ENCODE measurements at places on chromosomes 7 and 10.

- H3K4me1 ChIP-seq = no peaks in the 10 kb centered on the region
- no peaks in the 10 kb centered on the region for H3K27me3 ChIP-seq
- DNase-seq = no peak
- H3K4me3 ChIP-seq = no peak overlapping the region
- no peaks in the 10 kb centered on the region for H3K36me3 ChIP-seq
Observed at GRCh38 chr7:69213878-69214277, 384.4 kb upstream of the AUTS2 start.

DNA sequence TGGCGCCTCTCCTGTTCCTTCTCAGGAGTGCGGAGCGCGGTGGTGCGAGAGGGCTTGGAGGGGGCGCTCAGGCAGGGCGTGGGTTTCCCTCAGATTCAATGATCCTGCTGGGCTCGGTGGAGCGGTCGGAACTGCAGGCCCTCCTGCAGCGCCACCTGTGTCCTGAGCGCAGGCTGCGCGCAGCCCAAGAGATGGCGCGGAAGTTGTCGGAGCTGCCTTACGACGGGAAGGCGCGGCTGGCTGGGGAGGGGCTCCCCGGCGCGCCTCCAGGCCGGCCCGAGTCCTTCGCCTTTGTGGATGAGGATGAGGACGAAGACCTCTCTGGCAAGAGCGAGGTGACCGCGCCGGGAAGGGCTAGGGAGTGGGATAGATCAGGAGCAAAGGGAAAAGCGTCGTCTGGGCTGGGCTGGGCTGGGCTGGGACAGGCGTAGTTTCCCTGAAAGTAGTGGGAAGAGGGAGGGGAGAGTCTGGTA lies 17.0 kb downstream of the FAM131B start:
- H3K27ac ChIP-seq = no peak overlapping the region
- peak overlapping the region; percentile 21 for H3K4me3 ChIP-seq
- H3K27me3 ChIP-seq = no peaks in the 10 kb centered on the region

DNA sequence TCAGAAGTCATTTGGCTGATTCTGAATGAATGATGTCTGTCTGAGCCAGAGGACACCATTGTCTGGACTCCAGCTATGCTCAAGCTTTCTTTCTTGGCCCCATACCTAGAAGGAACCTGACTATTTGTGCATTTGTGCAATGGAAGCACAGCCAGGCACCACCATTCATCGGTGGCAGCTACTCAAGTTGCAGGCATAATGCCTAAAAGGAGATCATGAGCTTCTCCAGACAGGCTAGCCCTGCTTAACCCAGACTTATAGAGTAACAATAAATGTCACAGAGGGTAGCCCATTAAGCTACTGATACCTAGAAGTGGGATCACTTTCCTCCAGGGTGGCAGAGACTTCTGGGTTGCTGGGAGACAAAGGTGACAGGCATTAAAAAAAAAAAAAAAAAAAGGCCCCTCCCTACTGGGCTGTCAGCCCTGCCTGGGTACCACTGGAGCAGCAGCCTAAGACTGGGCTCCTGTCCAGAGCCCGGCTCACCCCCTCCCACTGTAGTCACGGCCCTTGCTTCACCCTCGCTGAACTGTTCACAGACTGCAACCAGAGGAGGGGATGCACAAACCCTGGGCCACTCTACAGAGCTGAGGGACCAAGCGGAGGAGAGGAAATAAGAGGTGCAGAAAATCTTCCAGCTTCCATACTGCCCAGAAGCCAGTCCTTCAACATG lies 75.4 kb upstream of the ATP6V0A4 start:
- H3K27me3 ChIP-seq = no peaks in the 10 kb centered on the region
- no peaks in the 10 kb centered on the region for H3K4me1 ChIP-seq
- DNase-seq = no peak
- no peak overlapping the region for H3K4me3 ChIP-seq

GRCh38 chr7:30852308-30852684 lies 59.4 kb upstream of the AQP1 start:
- DNase-seq = no peak
- no peak overlapping the region for H3K27ac ChIP-seq
- H3K4me1 ChIP-seq = no peaks in the 10 kb centered on the region
- no peaks in the 10 kb centered on the region for H3K36me3 ChIP-seq
- H3K4me3 ChIP-seq = no peak overlapping the region

GRCh38 chr10:43926371-43926770 lies 277.7 kb upstream of the ZNF32 start:
- no peak for DNase-seq
- no peaks in the 10 kb centered on the region for H3K27me3 ChIP-seq
- no peak overlapping the region for H3K27ac ChIP-seq
- H3K4me1 ChIP-seq = no peaks in the 10 kb centered on the region
- no peak overlapping the region for H3K4me3 ChIP-seq

DNA sequence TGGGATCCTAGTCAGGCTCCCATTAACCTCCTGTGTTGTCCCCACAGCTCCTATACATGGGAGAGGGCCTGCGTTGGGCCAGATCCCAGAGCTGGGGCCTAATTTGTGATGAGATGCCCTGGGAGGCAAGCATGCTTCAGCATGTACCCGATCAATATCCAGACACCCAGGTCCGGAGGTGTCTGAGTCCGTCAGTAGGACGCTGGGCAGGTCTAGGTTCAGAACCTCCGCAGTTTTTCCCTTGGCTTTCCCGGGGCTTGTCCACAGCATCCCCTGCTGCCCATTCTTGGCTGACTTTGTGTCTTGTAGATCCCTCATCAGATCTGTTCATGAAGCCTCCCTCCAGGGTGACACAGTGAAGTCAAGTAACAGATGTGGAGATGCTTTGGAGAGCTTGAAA lies 32.7 kb upstream of the RBAK start:
- no peaks in the 10 kb centered on the region for H3K36me3 ChIP-seq
- no peak for DNase-seq
- no peaks in the 10 kb centered on the region for H3K27me3 ChIP-seq
- H3K4me1 ChIP-seq = no peaks in the 10 kb centered on the region

DNA sequence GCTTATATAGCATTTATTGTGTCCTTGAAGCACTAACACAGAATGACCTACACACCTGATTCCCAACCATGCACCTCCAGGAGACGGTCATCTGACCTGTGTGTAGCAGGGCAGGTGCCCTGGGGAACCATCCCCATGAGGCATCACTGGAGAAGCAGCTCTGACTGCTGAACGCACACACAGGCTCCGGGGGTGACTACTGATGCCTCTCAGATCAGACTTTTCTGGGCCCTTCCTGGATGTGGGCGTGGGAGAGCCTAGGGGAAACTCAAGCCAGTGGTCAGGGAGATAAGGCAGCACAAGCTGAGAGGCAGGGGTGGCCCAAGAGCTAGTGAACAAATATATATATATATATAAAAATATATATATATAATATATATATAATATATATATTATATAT lies 37.6 kb downstream of the CPXM2 start:
- no peaks in the 10 kb centered on the region for H3K36me3 ChIP-seq
- no peaks in the 10 kb centered on the region for H3K4me1 ChIP-seq
- no peak overlapping the region for H3K27ac ChIP-seq
- no peaks in the 10 kb centered on the region for H3K27me3 ChIP-seq

DNA sequence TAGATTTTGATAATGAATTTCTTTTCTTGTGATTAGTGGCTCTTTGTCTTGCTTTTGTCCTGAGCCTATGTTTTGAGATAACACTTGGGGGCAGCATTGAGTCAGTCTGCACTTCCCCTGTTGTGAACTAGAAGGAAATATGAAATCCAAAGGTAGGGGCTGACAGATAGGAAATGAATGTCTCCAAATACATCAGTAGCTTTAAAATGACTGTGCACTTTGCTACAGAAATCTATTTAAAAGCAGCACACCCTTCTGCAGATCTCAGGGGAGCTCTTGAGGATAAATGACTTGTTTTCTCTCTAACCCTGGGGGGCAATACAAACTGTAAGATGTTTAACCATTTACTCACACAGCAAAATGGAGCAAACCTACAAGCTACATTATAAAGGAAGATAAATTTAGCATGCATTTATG lies 176.0 kb upstream of the MYO3A start:
- DNase-seq = no peak
- H3K36me3 ChIP-seq = no peaks in the 10 kb centered on the region
- H3K4me3 ChIP-seq = no peak overlapping the region
- no peak overlapping the region for H3K27ac ChIP-seq
- no peaks in the 10 kb centered on the region for H3K4me1 ChIP-seq
- H3K27me3 ChIP-seq = no peaks in the 10 kb centered on the region

GRCh38 chr10:102418622-102419268 lies at the start of gene PSD:
Gene PSD, minus strand, starts transcription at chr10:102418785. Its CDS starts 1,747 bp downstream, at chr10:102417038.
- no peak for DNase-seq
- peaks cover 7% of the 10 kb centered on the region for H3K4me1 ChIP-seq
- H3K4me3 ChIP-seq = peak within 1 kb of the TSS; percentile 90
- no peak within 1 kb of the TSS for H3K27ac ChIP-seq

- H3K36me3 ChIP-seq = no peaks in the 10 kb centered on the region
- peaks cover 16% of the 10 kb centered on the region for H3K27me3 ChIP-seq
- no peak overlapping the region for H3K27ac ChIP-seq
- H3K4me1 ChIP-seq = no peaks in the 10 kb centered on the region
- peak overlapping the region; percentile 61 for H3K4me3 ChIP-seq
Observed at GRCh38 chr10:33335801-33336581, 1.5 kb upstream of the NRP1 start.

- H3K4me1 ChIP-seq = no peaks in the 10 kb centered on the region
- H3K4me3 ChIP-seq = no peak overlapping the region
- no peaks in the 10 kb centered on the region for H3K27me3 ChIP-seq
- DNase-seq = no peak
- no peaks in the 10 kb centered on the region for H3K36me3 ChIP-seq
Observed at GRCh38 chr7:123860848-123861247, 15.9 kb downstream of the HYAL4 start.

DNA sequence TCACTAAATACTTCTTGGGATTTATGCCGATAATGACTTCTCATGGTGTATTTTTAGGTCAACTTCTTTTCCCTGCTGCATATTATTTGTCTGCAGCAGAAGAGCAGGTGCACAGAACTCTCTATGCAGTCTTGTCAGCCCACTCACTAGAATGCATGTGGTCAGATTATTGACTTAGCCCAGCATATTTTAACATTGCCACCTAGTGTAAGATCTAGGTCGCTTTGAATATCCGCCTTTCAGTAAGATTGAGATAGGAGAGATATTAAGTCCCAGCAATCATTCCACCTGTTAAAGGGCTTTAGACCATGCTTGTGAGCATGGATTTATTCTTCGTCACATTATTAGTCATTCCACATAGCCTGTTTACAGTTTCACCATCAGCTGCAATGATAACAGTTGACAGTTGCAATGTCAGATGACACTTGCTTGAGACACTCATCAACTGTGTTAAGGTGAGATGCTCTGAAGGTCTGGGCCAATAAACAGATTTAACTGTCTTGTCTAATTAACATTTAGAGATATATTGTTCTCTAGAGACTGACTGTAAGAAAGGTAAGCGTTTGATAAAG lies 491.7 kb downstream of the ARL4A start:
- H3K36me3 ChIP-seq = no peaks in the 10 kb centered on the region
- no peak overlapping the region for H3K27ac ChIP-seq
- H3K27me3 ChIP-seq = no peaks in the 10 kb centered on the region
- H3K4me3 ChIP-seq = no peak overlapping the region
- DNase-seq = no peak
- H3K4me1 ChIP-seq = no peaks in the 10 kb centered on the region

DNA sequence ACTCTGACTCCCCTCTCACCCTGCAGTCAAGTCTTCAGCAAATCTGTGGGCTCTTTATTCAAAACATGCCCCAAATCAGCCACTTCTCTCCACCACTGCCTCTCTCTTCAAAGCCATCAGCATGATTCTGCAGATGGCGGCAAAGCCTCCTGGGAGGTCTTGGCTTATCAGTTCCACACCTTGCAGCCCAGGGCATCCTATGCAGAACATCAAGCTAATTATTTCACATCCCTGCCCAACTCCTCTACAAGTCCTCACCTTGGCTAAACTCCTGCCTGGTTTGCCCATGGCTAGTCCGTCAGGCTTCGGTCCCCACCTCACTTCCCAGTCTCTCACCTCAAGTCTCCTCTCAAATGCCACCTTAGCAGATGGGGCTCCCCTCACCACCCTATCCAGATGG lies 70.2 kb downstream of the PIP4K2A start:
- H3K27me3 ChIP-seq = no peaks in the 10 kb centered on the region
- no peaks in the 10 kb centered on the region for H3K36me3 ChIP-seq
- H3K4me1 ChIP-seq = peaks cover 4% of the 10 kb centered on the region
- DNase-seq = no peak
- H3K4me3 ChIP-seq = no peak overlapping the region

DNA sequence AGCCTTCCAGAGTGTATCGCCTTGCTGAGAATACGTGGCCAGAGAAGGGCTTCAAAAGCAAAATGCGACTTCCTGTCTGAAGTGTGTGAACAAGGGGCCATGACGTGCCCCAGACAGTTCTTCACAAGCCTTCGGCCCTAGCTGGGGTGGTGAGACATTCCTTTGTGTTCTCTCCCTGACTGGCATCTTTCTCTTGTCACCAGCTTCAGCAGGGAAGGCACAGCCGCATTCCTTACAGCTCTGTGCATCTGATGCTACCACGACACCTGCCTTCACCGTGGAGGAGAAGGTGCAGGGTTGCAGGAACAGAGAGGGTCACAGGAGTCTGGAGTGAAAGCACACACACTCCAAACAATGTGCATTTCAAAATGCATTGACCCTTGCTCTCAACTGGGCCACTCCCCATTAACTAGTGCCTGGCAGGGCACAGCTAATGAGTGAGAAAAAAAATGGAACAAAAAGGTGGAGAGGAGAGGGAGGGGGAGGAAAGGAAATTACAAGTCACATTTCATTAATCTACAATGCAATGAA lies 93.4 kb downstream of the GPR26 start:
- H3K4me1 ChIP-seq = peaks cover 9% of the 10 kb centered on the region
- no peaks in the 10 kb centered on the region for H3K36me3 ChIP-seq
- no peak for DNase-seq
- H3K27me3 ChIP-seq = no peaks in the 10 kb centered on the region
- H3K27ac ChIP-seq = no peak overlapping the region

Measured in iPS DF 6.9 (cell line).